Dorsolateral prefrontal cortex (tissue), 122 donors: ENCODE measurements at places on chromosomes 2 and 18. TPM values are rescaled to one million over a fixed set of nuclear protein-coding genes. Genes with fewer than 3 reads are reported as not detected.

Gene SLC35F5
- 44.2 TPM for total RNA-seq

Gene OTOF
- total RNA-seq, result 1.5 TPM

Gene DNER
- total RNA-seq, result 112 TPM

Gene CFC1
- total RNA-seq, result 0.66 TPM

Gene SNTG2
- 2.1 TPM for total RNA-seq

Gene KIF1A
- total RNA-seq, result 1,305 TPM
